ENCODE measurements at places on chromosomes 1 and 21. TPM values are rescaled to one million over a fixed set of nuclear protein-coding genes. Genes with fewer than 3 reads are reported as not detected.

The ALX3 gene
- not detected for total RNA-seq

The TRIM63 gene
- not detected for total RNA-seq

The CFHR2 gene
- total RNA-seq, result not detected

The MEF2D gene
- 37.4 TPM for total RNA-seq

The C8B gene
- not detected for total RNA-seq

The DPT gene
- not detected for total RNA-seq

The TLCD4 gene
- 12.2 TPM for total RNA-seq

The RXFP4 gene
- not detected for total RNA-seq

The OR10K1 gene
- not detected for total RNA-seq

The MUTYH gene
- 10.1 TPM for total RNA-seq

The CD1B gene
- not detected for total RNA-seq

The LIPI gene
- total RNA-seq, result not detected

The TRAF3IP3 gene
- total RNA-seq, result not detected

The AIRE gene
- total RNA-seq, result not detected

The OR2AK2 gene
- not detected for total RNA-seq

The NPHS2 gene
- not detected for total RNA-seq

The SLFNL1 gene
- total RNA-seq, result not detected
